LNCaP clone FGC (cell line): ENCODE measurements at places on chromosomes 2 and 18.

- DNase-seq = no peak
Observed at GRCh38 chr18:62578980-62579511, 56.2 kb downstream of the ZCCHC2 start.

DNA sequence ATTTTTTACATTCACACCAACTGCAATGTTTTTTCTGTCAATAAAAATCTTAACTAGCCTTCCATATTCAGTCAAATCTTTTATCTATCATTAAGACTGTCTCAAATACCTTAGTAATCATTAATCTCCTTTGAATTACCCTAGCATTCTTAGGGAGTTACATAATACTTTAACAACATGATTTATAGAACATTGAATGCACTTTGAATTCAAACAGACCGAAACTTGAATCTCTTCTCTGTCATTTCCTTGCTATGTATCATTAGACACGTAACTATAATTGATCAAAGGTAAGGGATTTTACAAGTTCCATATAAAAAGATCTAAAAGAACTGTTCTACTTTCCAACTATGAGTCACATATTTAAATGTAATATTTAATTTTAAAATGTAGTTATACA lies 330.9 kb downstream of the RIT2 start:
- DNase-seq = no peak

DNA sequence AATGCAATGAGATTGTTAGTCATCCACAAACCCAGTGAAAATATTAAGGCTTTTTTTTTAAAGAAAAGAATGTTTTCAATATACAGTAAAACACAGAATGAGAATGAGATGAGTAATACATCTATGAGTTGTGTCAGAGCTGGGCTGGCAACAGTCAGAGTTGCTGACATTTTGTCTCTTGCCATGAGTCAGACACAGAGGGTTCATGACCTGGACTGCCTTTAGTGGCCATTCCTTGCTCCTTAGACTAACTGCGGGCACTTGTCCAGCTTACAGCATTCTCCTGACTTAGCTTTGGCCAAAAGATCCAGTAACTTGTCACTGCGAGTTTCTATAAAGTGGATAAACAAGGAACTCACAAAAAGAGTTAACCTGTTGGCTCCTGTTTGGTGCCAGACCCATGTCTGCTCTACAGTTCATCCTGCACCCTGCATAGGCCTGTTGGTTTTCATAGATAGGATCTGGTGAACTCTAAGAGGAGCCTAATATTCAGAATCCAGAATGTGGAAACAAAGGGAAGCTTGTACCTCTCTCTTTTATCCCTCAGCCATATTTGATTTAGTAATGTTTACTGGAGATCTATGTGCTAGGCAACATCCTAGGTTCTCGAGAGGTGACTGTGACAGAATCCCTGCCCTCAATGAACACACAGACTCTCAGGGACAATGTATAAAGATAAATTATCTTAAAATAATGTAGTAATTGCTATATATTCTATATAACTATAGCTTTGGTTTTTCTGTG lies 391.5 kb upstream of the VWC2L start:
- DNase-seq = peak; percentile 57

GRCh38 chr18:57575542-57575941 lies 11.0 kb downstream of the FECH start:
- DNase-seq = peak; percentile 69

GRCh38 chr2:203543898-203544328 lies 8.8 kb upstream of the RAPH1 start:
- no peak for DNase-seq

DNA sequence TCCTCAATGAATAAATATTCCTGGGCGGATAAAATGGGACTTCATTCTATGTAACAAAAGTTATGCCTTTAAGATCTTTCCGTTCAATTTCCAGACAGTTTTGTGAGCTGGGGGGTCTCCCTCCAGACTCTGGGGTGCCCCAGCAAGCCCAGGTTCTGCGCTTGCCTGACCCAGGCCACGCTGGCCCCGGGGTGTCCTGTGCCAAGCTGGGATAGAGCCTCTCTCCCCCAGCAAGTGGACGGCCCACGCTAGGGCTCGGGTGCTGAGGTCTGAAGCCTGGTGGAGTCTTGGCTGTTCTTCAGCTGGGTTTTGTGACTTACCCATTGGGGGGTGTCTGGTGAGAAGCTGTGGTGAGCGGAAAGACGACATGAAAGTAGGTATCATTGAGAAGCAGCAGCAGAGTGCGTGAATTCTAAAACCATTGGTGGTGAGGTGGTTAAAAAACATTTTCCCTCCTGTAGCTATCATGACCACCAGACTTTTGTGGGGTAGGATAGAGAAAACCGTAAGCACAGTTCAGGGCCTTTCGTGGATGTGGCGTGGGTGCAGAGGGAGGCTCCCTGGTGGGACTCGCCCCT lies 346.8 kb downstream of the ANAPC1 start:
- DNase-seq = no peak

DNA sequence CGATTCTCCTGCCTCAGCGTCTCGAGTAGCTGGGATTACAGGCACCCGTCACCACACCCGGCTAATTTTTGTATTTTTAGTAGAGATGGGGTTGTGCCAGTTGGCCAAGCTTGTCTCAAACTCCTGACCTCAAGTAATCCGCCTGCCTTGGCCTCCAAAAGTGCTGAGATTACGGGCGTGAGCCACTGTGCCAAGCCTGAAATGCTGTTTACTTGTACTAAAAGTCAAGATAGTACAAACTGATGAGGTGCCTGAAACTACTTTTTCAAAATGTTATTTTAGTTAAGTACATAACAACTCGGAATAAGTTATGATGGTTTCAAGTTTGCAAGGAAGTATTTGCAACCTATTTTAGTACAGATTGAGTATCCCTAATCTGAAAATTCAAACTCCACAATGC lies 85.7 kb downstream of the CEP192 start:
- peak; percentile 10 for DNase-seq

GRCh38 chr2:168849610-168850009 lies 40.6 kb downstream of the SPC25 start:
- no peak for DNase-seq

GRCh38 chr2:134660626-134661402 lies 58.0 kb downstream of the TMEM163 start:
- DNase-seq = no peak

DNA sequence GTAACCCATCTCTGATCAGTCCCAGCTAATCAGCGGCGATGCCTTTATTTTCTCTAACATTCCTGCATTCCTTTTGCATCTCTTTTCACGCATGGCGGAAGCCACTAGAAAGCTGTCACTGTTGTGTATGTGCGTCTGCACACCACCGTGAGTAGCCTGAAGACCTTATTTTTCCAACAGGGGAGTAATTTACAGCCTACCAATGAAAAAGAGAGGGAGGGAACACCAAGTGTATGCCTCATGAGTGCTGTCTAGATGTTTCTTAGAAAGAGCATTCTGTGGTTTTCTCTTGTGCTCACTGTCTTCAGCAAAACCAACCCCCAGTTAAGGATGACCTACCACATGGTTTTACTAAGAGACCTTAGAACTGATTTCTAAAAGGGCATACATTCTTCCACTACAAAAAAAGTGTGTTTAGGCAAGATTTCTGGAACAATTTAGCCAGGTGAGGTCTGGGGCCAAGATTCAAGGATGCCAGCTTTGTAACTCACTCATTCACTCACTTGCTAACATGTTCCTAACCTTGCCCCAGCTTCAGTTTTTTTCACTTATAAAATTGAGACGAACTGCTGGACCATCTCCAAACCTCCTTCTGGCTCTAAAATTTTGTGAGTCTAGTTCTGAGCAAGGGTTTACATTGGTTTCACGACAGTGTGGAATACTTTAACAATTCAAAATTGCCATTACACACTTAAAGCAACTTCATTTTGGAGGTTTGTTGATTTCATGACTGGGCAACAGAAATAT lies 51.4 kb downstream of the BCL2 start:
- no peak for DNase-seq

DNA sequence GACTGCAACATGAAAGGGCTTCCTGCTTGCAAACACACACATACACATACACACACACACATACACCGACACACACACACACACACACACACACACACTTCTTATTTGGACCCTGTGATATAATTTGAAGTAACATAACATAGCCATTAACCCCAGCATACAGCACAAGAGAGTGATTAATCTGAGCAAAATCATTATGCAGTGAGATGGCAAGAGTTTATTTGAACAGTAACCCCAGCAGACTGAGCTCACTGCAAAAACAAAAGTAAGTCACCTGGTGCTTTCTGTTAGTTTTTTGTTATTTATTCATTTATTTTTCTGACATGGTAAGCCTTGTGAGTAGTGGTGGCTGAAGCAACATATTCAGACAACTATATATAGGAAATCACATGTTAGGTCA lies 93.7 kb downstream of the NOL4 start:
- no peak for DNase-seq

DNA sequence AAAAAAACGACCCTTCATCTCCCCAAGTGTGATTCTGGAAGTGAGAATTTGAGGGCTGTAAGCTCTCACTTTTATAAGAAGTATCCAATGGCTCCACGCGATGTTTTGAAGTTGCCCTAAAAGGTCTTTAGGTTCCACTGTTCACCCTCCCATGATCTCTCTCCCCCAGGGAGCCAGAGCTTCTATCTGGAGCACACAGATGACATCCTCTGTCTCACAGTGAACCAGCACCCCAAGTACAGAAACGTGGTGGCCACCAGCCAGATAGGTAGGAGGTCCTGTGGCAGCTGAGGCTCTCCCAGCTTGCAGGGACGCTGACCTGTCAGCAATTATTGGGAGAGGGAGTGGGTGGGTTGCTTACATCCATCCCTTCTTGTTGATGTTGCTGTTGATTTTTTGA lies 97.8 kb downstream of the RTN4 start:
- DNase-seq = no peak

DNA sequence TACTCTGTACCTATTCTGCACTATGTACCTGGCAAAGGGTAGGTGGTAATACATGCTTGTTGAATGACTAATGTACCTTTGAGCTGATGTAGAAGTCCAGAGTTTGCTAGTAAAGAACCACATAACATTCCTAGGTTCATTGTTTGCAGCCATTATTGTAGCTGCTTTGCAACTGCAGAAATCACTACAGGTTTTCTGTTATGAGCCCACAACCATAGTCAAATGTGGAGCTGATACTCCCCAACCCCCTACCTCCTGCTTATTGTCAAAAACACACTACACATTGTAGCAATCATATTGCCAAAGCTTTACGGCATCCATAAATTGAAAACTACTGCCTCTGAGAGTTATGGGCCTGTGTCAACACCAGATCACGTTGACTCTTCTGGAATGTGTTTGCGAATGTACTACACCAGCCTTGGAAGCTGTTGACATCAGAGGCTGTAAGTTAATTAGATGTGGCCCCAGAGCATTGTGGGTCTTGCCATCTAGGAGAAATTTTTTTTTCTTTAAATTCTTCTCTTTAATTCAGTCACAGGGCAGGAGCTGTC lies 187.0 kb downstream of the AGPS start:
- no peak for DNase-seq

DNA sequence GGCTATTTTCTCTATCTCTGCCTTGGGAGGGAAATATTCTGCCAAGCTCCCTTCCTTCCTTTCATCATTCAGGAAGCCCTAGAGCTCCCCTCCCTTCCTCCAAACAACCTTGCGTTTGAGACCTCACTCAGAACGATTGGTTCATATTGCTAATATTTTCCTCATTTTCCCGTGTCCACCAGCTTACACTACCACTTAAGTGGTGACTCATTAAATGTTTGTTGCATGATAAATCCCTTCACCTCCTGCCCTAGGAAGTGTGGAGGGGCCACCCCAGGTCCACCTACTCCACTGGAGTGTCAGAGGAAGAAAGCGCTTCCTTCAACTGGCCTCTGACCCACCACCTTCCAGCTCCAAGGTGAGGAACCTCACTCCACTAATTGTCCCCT lies 2.3 kb upstream of the LPIN2 start:
- DNase-seq = no peak

GRCh38 chr2:174603280-174603679 lies 5.7 kb upstream of the WIPF1 start:
- DNase-seq = peak; percentile 44

DNA sequence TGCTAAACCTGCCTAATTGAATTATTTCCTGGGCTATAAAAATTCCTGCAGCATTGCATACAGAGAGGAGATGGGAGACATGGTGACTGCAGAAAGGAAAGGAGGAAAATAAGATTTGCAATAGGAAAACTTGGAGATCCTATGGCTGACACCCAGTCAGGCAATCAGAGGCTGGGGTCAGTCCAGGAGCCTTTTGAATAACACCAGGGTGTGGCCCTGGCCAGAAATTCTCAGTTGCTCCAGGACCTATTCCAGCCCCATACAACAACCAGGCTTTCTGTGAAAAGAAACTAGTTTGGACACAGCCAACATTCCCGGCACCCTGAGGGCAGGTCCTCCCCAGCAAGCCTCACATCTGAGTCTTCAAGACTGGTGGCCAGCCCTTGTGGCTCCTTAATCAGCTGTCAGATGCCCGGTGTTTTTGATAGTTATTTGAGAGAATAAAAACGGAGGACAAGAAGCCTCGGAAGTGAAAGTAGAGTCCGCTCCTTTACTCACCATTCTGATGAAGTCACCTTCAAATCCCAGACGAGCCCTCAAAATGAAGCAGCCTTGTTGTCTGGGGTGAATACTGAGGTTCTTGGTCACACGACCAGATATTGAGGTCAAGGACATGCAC lies 31.1 kb upstream of the GMCL1 start:
- DNase-seq = no peak

DNA sequence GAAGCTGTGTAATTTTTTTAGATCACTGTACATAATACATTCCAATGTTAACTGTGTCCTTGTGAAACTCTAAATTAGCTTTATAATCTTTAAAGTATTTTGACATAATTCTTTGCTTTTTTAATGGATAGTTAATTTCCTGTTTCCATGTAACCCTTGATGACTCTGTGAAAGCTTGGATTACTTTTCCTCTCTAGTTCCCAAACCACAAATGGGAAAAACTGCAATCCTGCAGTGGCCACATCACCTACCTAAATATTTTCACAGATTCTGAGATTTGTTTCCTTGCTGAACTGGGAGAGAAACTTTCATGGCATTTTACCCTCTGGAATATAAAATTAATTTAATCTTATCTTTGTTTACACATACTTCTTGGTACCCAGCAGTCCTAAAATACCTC lies 161.6 kb upstream of the CCDC68 start:
- no peak for DNase-seq

- DNase-seq = no peak
Observed at GRCh38 chr2:88919087-88919738, 227.7 kb downstream of the RPIA start.

GRCh38 chr2:53778536-53779162 lies 8.1 kb downstream of the ASB3 start:
- DNase-seq = no peak

DNA sequence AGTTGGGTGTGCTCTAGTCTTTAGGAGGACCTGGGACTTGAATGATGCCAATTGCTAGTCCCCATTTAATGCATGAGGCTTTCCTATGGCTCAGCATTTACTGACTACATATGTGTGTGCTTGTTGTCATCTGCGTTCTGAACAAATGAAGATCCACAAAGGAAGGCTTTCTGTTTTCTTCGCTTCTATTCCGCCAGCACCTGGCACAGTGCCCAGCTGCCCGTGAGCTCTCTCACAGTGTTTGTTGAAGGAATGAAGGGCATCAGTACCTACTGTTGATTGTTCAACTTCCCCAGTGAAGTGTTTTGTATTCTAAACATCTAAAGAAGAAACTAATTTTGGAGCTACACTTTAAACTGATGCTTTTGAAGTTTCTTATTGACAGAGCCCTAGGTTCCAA lies 122.4 kb upstream of the LINC00305 start:
- DNase-seq = no peak

GRCh38 chr2:126913881-126914615 lies 15.4 kb downstream of the TEX51 start:
- no peak for DNase-seq
